SIG-M5 (cell line): ENCODE measurements at places on chromosomes 4 and X.

DNA sequence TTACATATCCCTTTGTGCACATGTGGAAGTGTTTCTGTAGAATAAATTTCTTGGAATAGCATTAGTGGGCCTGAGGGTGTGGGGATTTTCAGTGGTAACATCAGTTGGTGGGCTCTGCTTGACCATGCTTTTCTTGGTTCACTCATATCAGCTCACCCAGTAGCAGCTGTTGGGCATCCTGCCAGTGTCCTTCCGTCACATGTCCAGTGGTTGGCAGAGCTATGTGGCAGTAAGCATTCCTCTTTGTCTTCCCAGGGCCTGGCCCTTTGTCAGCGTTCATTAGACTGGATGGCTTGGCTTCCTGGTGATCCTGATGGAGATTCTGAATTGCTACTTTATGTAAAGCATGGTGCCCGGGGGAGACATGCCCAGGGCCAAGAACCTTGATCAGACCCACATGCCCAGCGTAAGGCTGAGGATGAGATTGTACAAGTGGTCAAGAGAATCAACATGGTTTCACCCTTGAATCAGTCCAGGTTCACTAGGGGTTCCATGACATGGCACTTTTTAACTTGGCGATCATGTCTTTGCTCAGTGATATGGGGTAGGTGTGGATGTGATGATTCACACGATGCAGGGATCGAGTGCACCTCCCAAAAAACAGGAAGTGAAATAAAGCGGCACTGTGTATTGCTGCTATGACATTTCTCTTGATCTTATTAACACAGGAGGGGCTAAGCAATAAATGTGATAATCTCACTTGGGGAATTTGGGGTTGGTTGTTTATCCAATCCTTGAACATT, 72.1 kb upstream of the IGFBP7 start:
- no peak for DNase-seq

GRCh38 chr4:178448372-178449035, 1006.3 kb upstream of the AGA start:
- no peak for DNase-seq

DNA sequence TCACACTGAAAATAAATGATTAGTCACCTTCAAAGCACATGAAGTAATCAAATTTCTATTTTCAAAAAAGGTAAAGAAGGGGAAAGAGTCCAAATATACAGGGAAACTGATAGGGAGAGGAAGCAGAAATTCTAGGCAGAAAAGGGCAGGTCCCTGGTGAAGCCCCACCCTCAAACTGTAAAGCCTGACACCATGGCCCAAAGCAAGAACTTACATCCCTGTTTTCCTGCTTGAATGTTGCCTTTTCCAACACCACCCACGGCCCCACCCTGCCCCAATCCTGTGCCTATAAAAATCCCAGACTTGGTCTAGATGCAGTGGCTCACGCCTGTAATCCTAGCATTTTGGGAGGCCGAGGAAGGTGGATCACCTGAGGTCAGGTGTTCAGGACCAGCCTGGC, 361.8 kb downstream of the PPP3CA start:
- DNase-seq: no peak

GRCh38 chrX:30308263-30309138, 689 bp downstream of the NR0B1 start:
- DNase-seq: no peak

DNA sequence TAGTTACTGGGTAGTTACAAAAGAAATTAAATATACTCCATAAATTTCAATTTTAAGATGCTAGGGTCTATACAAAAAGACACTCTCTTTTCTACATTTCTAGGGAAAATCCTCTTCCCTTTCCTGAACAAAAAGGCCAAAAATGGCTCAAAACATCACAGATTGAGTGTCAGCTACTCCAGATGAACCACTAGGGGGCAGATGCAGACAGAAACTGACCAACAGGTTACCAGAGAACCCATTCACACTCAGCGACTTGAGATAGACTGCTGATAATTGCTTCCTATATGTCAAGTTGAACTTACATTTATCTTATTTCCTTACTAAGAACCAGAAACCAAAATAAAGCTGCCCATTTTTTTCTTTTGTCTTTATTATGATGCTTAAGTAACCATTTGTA, 83.4 kb upstream of the MID1IP1 start:
- no peak for DNase-seq

- DNase-seq: no peak
Observed at GRCh38 chr4:12421364-12421763, 992.7 kb upstream of the HS3ST1 start.

DNA sequence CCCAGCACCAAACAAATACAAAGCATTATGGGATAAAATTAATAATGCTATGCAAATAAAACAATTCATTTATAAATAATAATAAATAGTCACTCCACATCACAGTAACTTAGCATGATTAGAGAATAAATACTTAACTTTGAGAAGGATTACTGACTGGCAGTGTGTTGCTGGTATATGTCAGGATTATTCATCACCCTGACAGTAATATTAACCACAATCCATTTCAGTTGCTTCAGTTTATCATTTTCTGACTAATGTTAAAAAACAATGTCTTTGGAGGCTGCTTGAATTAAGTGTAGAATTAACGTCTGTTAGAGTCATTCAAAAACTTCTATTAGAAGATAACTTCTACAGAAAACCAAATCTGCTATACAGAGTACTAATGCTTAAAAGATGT, 124.1 kb upstream of the MAB21L2 start:
- DNase-seq: no peak

GRCh38 chr4:176500894-176501293, 181.1 kb downstream of the SPCS3 start:
- DNase-seq: no peak

DNA sequence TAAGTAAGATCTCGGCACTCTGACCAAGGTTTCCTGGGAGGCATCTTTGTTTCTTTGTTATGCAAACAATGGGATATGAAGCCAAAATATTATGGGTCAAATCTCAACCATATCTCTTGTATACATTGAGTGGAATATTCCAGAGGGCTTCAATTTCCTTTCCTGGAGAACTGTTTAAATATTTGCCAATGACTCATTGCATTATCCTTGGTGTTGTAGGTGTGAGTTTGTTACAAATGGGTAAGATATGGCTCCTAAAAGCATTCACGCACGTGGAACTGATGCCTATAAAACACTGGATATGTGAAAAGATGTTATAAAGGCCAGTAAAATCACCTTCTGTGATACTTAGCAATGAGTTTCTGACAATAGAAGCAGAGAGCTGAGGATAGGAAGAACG, 150.5 kb upstream of the WDR1 start:
- no peak for DNase-seq

DNA sequence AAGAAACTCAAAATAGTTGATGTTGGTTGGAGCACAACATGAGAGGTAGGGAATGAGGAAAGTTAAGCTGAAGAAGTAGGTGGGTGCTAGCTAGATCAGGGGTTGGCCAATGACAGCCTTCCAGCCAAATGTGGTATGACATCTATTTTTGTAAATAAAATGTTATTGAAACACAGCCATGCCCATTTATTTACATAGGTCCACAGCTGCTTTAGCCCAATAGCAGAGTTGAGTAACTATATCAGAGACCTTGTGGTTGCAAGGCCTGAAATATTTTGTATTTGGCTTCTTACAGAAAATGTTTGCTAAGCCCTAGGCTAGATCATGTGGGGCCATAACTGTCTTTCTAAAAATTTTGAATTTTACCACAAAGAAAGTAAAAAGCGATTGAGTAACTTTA, 234.9 kb upstream of the CTSO start:
- DNase-seq: no peak
